ENCODE measurements at places on chromosomes 7 and 10. TPM values are rescaled to one million over a fixed set of nuclear protein-coding genes. Genes with fewer than 3 reads are reported as not detected.

PHKG1 gene
- total RNA-seq: 5.5 TPM

BMPER gene
- 79.2 TPM for total RNA-seq

CYP26C1 gene
- total RNA-seq: not detected

ATOH7 gene
- not detected for total RNA-seq

MSRB2 gene
- 26.3 TPM for total RNA-seq

NFE2L3 gene
- 19.2 TPM for total RNA-seq

ZP3 gene
- 0.44 TPM for total RNA-seq

MOSPD3 gene
- total RNA-seq: 1.8 TPM

ACSM6 gene
- total RNA-seq: not detected

PALD1 gene
- 7.8 TPM for total RNA-seq

ACTL6B gene
- not detected for total RNA-seq

GSTK1 gene
- 47.3 TPM for total RNA-seq

CNPY1 gene
- not detected for total RNA-seq

CSTF2T gene
- total RNA-seq: 24.6 TPM

BLNK gene
- total RNA-seq: not detected

WDR86 gene
- total RNA-seq: not detected

UBTD1 gene
- 19.3 TPM for total RNA-seq

OPN4 gene
- not detected for total RNA-seq

FAM25A gene
- 12.0 TPM for total RNA-seq

ADCY1 gene
- 3.9 TPM for total RNA-seq

ADAMTS14 gene
- 1.6 TPM for total RNA-seq

ARHGEF35 gene
- total RNA-seq: 0.76 TPM

GSTO2 gene
- 1.8 TPM for total RNA-seq

FAM131B gene
- total RNA-seq: 0.63 TPM

TMEM236 gene
- not detected for total RNA-seq

PRF1 gene
- total RNA-seq: not detected

HELLS gene
- total RNA-seq: 39.1 TPM

KCND2 gene
- total RNA-seq: not detected

DRGX gene
- 0.10 TPM for total RNA-seq

TMEM270 gene
- not detected for total RNA-seq
